ENCODE measurements at places on chromosomes 7 and 10. TPM values are rescaled to one million over a fixed set of nuclear protein-coding genes. Genes with fewer than 3 reads are reported as not detected.

- DNase-seq, result no peak
- H3K27ac ChIP-seq, result no peak overlapping the region
- H3K4me3 ChIP-seq, result no peak overlapping the region
- H3K27me3 ChIP-seq, result no peaks in the 10 kb centered on the region
- H3K4me1 ChIP-seq, result no peaks in the 10 kb centered on the region
Measured at GRCh38 chr7:78970440-78970916, 483.0 kb downstream of the MAGI2 start.

DNA sequence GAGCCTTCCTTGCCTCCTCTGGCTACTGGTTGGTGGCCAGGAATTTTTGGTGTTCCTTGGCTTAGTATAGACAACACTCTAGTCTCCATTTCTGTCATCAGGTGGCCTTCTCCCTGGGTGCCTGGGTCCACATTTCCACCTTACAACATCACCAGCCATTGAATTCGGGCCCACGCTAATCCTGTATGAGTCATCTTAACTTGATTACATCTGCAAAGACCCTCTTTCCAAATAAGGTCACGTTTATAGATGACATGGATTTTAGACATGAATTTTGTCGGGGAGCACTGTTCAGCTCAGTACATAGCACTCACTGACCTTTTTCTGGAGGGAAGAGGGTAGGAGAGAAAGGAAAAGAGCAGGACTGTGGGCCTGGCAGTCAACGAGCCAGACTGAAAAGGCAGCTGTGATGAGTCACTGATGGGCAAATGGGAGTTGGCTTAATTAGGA is 39.4 kb downstream of the MMRN2 start:
- no peaks in the 10 kb centered on the region for H3K27me3 ChIP-seq
- H3K36me3 ChIP-seq, result peaks cover 4% of the 10 kb centered on the region
- no peaks in the 10 kb centered on the region for H3K4me1 ChIP-seq

DNA sequence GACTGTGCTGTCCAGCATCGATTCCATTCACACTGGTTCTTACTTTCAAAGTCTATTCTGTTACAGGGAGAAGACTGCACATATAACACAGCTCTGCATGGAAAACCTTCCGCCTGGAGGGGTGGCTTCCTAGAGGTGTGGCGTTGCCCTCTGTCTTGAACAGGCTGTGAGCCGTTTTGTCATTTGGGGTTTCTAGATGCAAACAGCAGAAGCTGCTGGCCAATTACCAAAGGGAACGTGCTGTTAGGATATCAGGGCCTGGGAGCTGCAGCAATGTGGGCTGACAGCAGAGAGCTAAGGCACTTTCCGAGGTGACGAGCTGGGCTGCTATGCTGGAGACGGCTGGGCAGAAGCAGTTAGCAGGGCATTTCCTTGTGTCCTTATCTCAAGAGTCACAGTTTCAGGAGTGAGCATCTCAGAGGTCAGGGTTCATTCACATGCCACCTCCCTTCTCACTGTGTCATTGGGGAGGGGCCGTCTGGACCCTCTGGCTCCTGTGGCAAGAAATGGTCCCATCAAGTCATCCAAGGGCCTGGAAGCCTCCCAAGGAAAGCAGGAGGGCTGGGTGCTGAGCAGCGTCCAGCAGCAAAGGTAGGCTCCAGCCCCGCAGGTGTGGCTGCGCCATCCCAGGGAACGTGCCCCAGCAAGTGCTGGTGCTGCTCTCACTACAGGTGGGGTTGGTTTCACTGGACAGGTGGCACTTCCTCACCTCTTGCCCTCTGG is 106.5 kb downstream of the WDR37 start:
- H3K4me1 ChIP-seq, result no peaks in the 10 kb centered on the region
- DNase-seq, result no peak
- no peak overlapping the region for H3K27ac ChIP-seq
- no peaks in the 10 kb centered on the region for H3K36me3 ChIP-seq
- no peak overlapping the region for H3K4me3 ChIP-seq

DNA sequence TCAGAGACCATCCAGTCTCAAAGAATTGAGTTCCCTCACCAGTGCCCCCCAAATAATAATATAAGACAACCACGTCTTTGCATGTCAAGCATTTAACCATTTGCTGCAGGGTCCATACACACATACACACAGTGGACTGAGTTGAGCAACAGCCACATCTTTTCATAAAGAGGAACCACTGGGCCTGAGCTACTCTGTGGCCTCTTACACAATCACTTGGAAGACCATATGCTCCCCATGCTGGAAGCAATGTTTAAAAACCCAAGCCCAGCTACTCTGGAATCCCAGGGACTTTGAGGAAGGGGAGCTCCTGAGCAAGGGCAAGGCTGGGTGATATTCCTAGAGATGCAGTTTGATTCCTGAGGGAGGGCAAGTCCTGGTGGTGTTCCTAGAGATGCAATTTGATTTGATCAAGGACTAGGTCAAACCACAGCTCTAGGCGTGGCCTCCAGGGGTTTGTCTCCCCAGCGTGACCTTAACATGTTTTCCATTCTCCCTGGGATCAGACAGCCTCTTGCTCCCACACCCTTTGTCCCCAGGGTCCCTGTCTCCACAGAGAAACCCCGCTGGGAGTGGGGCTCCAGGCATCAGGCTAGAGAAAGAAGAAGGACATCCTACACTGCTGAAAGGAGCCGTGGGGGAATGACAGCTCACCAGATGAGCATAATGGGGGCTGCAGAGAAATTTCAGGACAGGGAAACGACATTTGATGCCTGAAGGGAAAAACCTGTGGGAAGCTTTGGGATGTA is 376.2 kb upstream of the MGMT start:
- H3K27ac ChIP-seq, result no peak overlapping the region
- H3K4me3 ChIP-seq, result no peak overlapping the region
- H3K36me3 ChIP-seq, result no peaks in the 10 kb centered on the region
- H3K27me3 ChIP-seq, result no peaks in the 10 kb centered on the region
- no peak for DNase-seq
- no peaks in the 10 kb centered on the region for H3K4me1 ChIP-seq

GRCh38 chr7:134778941-134779740 is at the start of gene CALD1:
Gene CALD1, plus strand, starts transcription at chr7:134779634. Its CDS starts 88,100 bp downstream, at chr7:134867734.
- peak; percentile 47 for DNase-seq
- no peaks in the 10 kb centered on the region for H3K36me3 ChIP-seq
- H3K4me3 ChIP-seq, result peak within 1 kb of the TSS; percentile 35
- H3K27me3 ChIP-seq, result no peaks in the 10 kb centered on the region
- H3K27ac ChIP-seq, result peak within 1 kb of the TSS; percentile 51

GRCh38 chr10:101331956-101332355 is 22.0 kb upstream of the BTRC start:
- no peak overlapping the region for H3K27ac ChIP-seq
- no peak overlapping the region for H3K4me3 ChIP-seq
- H3K4me1 ChIP-seq, result no peaks in the 10 kb centered on the region

- no peaks in the 10 kb centered on the region for H3K36me3 ChIP-seq
- DNase-seq, result no peak
- H3K4me3 ChIP-seq, result no peak overlapping the region
- H3K27me3 ChIP-seq, result no peaks in the 10 kb centered on the region
- no peaks in the 10 kb centered on the region for H3K4me1 ChIP-seq
- no peak overlapping the region for H3K27ac ChIP-seq
Measured at GRCh38 chr10:52106899-52107298, 207.2 kb upstream of the DKK1 start.

DNA sequence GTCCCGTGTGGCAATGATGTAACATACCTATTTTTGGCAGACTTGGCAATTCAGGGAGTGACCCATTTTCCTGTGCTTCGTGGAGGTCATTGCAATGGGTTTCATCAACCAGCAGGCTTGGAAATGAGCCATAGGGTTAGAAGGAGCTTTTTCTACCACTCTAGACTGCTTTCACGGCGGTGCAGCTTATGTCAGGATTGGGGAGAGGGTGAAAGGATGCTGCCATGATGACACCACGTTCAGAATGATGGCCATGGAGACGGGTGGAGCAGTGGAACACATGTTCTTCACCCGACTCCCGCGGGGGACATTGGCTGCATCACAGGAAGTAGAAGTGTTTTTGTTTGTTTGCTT is 220.2 kb downstream of the EMX2 start:
- no peak for DNase-seq
- H3K27me3 ChIP-seq, result no peaks in the 10 kb centered on the region
- H3K4me1 ChIP-seq, result no peaks in the 10 kb centered on the region
- H3K27ac ChIP-seq, result no peak overlapping the region

- H3K27me3 ChIP-seq, result no peaks in the 10 kb centered on the region
- peaks cover 27% of the 10 kb centered on the region for H3K4me1 ChIP-seq
- peaks cover 31% of the 10 kb centered on the region for H3K36me3 ChIP-seq
Measured at GRCh38 chr7:42932811-42933591, 825 bp downstream of the MRPL32 start.

- H3K36me3 ChIP-seq, result no peaks in the 10 kb centered on the region
- H3K4me1 ChIP-seq, result no peaks in the 10 kb centered on the region
- H3K27ac ChIP-seq, result no peak overlapping the region
- DNase-seq, result no peak
- H3K27me3 ChIP-seq, result no peaks in the 10 kb centered on the region
Measured at GRCh38 chr7:50229964-50230363, 74.6 kb upstream of the IKZF1 start.

GRCh38 chr10:48551861-48552591 is 52.8 kb downstream of the ARHGAP22 start:
- H3K27ac ChIP-seq, result no peak overlapping the region
- H3K4me3 ChIP-seq, result no peak overlapping the region
- H3K36me3 ChIP-seq, result no peaks in the 10 kb centered on the region
- DNase-seq, result no peak
- H3K4me1 ChIP-seq, result no peaks in the 10 kb centered on the region

DNA sequence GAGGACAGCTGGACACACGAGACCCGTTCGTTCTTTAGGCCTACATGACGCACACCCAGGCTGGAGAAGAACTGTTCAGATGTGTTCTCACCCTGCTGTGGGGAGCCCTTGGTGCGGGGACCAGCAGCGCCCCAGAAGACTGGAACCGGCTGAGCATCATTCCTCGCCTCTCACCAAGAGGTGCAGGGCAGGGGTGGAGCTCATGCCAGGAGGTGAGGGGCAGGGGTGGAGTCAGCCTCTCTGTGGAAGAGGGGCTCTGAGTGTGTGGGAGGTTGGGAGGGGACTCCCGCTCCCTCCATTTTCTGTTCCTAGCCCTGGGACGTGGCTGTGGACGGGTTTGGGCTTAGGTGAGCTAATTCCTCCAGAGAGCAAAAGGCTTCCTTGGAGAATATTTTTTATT is 66.0 kb upstream of the SHH start:
- peak; percentile 26 for DNase-seq
- H3K4me3 ChIP-seq, result no peak overlapping the region
- H3K4me1 ChIP-seq, result peaks cover under 1% of the 10 kb centered on the region
- no peak overlapping the region for H3K27ac ChIP-seq

DNA sequence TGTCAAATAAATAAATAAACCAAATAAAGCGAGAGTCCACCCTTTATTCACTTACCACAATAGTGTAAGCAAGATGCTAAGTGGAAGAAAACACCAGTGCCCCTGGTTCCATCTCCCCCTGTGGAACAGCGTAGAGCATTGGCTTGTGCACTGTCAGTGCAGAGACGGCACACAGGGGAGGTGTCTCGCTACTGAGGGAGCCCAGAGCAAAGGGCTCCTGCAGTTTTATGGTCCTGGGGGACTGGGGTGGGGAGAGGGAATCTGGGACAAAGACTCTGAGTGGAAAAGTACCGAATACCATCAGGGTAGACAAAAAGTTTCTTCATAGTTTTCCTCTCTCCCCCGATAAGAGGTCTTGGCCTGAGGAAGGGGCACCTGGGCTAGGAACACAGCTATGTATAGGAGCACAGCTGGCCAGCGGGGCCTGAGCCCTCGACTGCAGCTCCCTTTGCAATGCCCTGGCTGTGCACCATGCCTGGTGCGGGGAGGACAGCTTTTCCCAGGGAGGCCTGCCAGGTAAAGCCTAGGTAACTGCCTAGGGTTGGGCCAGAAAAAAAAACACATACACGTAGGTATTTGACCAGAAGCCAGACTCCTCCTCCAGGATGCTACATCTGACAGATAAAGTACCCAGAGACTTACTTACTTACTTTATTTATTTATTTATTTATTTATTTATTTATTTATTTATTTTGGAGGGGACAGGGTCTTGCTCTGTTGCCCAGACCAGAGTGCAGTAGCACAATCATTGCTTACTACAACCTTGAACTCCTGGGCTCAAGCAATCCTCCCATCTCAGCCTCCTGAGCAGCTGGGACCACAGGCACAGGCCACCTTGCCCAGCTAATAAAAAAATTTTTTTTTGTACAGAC is 88.8 kb upstream of the KIF5B start:
- H3K36me3 ChIP-seq, result no peaks in the 10 kb centered on the region
- H3K4me1 ChIP-seq, result no peaks in the 10 kb centered on the region
- DNase-seq, result no peak

- no peak overlapping the region for H3K4me3 ChIP-seq
- no peaks in the 10 kb centered on the region for H3K27me3 ChIP-seq
- H3K36me3 ChIP-seq, result no peaks in the 10 kb centered on the region
- no peaks in the 10 kb centered on the region for H3K4me1 ChIP-seq
- no peak overlapping the region for H3K27ac ChIP-seq
Measured at GRCh38 chr10:6299234-6299633, 96.5 kb downstream of the PFKFB3 start.

GRCh38 chr10:68348265-68348741 is 15.6 kb upstream of the PBLD start:
- no peak overlapping the region for H3K27ac ChIP-seq
- no peaks in the 10 kb centered on the region for H3K4me1 ChIP-seq
- no peaks in the 10 kb centered on the region for H3K27me3 ChIP-seq

DNA sequence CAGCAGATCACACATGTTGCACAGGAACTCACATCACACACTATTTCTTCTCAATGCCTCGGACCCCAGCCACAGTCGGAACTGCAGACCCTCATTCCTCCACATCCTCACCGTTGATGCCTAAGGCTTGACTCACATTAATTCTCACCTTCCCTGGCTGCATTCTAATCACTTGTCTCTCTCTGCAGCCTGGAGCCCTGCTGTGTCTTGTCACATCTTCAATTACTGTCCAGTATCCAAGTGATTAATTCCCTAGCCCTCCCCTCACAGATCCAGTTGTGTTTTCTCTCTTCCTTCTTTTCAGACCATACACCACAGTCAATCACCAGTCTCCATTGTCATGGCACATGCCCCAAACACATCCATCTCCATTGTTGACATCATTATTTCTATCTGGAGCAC is 592.4 kb upstream of the IGFBP3 start:
- H3K27me3 ChIP-seq, result no peaks in the 10 kb centered on the region
- DNase-seq, result no peak

- DNase-seq, result no peak
- H3K27me3 ChIP-seq, result no peaks in the 10 kb centered on the region
- no peak overlapping the region for H3K4me3 ChIP-seq
- no peaks in the 10 kb centered on the region for H3K36me3 ChIP-seq
- H3K4me1 ChIP-seq, result no peaks in the 10 kb centered on the region
Measured at GRCh38 chr7:92848851-92849250, 12.5 kb upstream of the CDK6 start.

GRCh38 chr10:67306588-67307205 is 380.9 kb downstream of the LRRTM3 start:
- H3K36me3 ChIP-seq, result no peaks in the 10 kb centered on the region
- no peaks in the 10 kb centered on the region for H3K4me1 ChIP-seq
- no peak for DNase-seq
- H3K27ac ChIP-seq, result no peak overlapping the region
- no peak overlapping the region for H3K4me3 ChIP-seq

- no peaks in the 10 kb centered on the region for H3K36me3 ChIP-seq
- DNase-seq, result no peak
- no peaks in the 10 kb centered on the region for H3K4me1 ChIP-seq
- no peak overlapping the region for H3K4me3 ChIP-seq
- no peaks in the 10 kb centered on the region for H3K27me3 ChIP-seq
Measured at GRCh38 chr7:42392826-42393225, 155.8 kb upstream of the GLI3 start.

PAPOLB gene
- total RNA-seq, result not detected

HOXA13 gene
- total RNA-seq, result not detected

GALNT11 gene
- 12.4 TPM for total RNA-seq

ZNF467 gene
- total RNA-seq, result 5.8 TPM

BTBD16 gene
- 0.98 TPM for total RNA-seq

FAM221A gene
- 5.6 TPM for total RNA-seq

ZNF804B gene
- total RNA-seq, result not detected

MYOF gene
- total RNA-seq, result 3.4 TPM

ABCB4 gene
- total RNA-seq, result 101 TPM

SORCS1 gene
- not detected for total RNA-seq

FAM25A gene
- not detected for total RNA-seq

KIAA1549 gene
- total RNA-seq, result 0.59 TPM

BBIP1 gene
- total RNA-seq, result 9.4 TPM
